ELR (cell line): ENCODE measurements at places on chromosomes 5 and 9.
A peak's percentile ranks its signal among the peaks of the same experiment; 100 is the strongest.

GRCh38 chr5:167754501-167755021, 536.9 kb upstream of the WWC1 start:
- no peak for DNase-seq

DNA sequence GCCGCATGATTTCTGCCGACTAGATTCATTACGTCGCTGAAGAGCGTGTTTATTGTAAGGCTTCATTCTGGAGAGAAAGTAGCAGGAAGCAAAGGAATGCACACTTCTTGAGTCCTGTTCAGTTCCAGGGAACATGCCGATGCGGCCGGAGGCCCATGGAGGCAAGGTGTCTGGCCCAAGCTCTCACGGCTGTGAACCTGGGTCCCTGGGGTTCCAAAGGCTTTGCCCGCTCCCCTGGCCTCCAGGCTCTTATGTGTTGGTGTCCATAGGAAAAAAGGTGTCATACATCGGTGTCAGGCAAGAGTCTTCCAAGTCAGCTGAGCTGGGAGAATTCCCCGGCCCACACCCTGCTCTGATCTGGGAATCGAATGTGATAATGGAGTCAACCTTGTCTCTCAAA, 64.7 kb downstream of the WWC1 start:
- no peak for DNase-seq

DNA sequence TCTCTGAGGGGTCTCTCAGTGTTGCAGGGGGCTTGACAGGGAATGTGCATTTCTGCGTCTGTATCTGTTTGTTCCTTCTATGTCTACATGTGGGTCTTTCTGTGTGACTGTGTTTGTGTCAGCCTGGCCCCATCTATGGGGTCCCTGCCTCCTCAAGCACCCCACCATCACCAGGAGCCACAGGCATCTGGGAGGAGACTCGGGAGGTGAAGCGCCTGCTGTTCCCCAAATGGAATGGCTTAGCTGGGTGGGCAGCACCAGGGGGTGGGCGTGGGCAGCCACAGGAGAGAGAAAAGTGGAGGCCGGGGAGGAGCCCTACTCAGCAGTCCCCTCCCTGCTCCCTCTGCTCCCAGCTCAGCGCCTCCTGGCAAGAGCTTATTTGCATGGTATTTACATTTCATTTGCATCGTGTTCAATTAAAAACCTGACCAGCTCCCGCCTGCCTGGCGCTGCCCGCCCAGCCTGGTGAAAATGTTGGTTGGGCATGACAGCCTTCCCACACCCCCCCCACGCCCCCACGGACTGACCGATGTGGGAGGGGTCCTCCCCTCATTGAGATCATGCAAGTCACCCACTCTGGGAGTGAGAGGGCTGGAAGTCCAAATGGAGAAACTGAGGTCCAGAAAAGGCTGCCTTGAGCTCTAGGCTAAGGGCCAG, 50.5 kb downstream of the CXXC5 start:
- no peak for DNase-seq

GRCh38 chr5:43007246-43007910, 32.7 kb downstream of the ANXA2R start:
- peak; percentile 83 for DNase-seq

DNA sequence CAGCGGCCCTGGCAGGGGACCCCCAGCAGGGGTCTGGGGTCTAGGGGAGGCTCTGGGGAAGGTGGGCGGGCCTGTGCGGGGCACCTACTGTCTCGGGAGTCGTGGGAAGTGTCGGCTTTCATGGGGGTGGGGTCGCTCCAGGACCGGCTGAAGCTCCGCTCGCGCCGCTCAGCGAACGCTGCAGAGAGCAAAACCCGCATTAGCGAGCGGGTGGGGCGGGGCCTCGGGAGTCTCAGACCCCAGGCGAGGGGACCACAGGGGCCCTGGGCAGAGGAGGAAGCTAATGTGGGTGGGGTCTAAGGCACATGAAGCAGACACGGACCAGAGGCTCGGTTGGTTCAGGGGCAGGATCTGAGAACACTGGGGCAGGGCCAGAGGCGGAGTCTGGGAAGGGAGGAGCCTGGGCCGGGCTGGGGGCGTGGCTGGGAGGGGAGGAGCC, 5.5 kb downstream of the NSMF start:
- DNase-seq, result peak; percentile 67

- peak; percentile 35 for DNase-seq
Measured at GRCh38 chr5:27701931-27702903, 663.8 kb upstream of the CDH9 start.

DNA sequence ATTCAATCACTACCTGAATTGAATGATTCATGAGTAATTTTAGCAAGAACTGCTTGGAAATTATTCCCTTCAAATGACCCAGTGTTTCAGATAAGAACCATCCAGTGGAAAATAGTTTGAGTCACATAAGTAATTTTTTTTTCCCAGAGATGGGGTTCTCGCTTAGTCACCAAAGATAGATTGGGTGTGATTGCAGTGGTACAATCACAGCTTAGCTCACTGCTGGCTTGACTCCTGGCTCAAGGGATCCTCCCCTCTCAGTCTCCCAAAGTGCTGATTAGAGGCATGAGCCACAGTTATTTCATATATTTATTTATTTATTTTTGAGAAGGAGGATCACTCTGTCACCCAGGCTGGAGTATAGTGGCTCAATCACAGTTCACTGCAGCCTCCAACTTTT, 574.5 kb upstream of the ARRDC3 start:
- peak; percentile 14 for DNase-seq

DNA sequence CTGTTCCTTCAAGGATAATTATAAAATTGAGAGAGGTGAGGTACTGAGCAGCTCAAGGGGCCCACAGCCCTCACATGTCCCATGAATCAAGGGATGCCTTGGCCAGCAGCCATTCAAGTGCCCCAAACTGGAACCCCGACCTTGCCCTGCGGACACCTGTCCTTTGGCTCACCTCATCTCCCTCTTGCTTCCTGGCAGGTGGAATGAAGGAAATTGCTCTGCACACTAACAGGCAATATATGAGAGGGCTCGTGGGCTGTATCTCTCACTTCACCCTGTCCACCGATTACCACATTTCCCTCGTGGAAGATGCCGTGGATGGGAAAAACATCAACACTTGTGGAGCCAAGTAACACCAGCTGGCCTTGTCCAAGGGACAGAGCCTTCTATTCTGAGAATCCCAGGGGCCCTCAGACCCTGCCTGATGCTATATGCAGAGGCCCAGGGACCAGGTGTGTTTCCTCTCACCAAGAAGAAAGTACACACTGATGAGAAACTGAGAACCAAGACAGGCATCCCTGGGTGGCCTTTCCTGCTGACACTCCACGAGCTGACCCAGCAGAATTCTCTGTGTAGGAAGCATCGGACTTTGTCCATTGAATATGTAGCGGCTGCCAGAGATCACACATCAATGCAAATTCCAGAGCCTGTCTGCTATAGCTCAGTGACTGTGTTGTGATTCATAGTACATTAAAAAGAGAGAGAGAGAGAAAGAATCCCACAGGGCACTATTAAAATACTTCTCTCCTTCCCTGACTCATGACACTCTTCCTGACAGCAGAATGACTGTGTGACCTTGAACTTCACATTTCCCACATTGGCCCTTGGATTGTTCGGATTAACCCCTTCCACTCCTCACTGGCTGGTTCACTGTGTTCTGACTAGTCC, 92.6 kb downstream of the LIFR start:
- DNase-seq, result peak; percentile 97

DNA sequence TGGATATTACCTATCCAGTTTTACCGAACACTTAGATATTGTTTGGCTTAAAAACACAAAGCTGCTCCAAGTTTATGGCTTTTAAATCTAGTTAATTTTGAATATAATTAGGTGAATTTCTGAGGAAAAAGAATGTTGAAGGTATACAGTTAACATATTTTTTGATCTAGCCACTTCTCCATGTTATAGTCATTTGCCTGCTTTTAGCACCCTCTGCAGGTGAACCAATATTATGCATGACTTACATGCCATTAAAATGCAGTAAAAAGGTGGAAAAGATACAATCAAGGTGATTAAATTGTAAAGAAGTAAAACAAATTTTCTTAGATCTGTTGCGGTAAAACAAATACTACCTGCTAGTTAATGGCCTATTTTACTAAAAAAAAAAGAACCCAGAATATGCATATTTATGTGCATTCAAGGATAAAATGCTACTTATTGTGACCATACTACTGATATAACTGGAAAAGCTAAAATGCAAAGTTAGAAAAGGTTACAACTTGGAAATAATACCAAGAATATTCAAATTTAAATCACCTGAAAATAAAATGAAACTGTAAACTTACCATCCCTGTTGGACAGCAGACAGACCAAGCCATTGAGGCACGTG, 132.1 kb downstream of the AP3B1 start:
- peak; percentile 53 for DNase-seq

DNA sequence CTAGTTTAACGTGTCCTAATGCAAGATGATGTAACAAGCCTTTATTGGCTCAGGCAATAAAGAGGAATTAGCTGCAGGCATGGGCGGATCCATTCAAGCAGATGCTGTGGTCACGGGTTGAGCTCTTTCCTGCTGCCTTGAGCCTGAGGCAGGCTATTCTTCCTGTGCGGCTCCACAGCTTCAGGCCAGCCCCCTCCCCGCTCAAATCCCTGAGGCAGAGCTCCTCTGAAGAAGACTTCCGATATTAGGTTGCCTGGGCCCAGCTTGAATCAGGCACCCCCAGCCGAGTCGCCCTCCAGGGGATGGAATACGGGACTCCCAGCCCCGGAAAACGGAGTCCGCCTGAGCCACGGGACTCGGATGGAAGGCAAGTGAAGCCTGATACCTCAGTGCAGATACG, 95.0 kb upstream of the RUFY1 start:
- no peak for DNase-seq

DNA sequence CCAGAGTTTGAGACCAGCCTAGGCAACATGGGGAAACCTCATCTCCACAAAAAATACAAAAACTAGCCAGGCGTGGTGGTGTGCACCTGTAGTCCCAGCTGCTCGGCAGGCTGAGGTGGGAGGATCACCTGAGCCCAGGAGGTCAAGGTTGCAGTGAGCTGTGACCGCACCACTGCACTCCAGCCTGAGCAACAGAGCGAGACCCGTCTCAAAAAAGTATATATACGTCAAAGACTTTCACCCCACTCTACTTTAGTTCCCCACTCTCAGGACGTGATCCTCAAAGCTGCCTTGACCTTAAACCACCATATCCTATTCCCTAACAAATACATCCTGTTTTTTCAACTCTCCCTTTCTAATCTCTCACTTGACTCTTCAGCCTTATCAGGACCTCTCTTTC, 41.0 kb downstream of the PCDHGC5 start:
- DNase-seq, result no peak

DNA sequence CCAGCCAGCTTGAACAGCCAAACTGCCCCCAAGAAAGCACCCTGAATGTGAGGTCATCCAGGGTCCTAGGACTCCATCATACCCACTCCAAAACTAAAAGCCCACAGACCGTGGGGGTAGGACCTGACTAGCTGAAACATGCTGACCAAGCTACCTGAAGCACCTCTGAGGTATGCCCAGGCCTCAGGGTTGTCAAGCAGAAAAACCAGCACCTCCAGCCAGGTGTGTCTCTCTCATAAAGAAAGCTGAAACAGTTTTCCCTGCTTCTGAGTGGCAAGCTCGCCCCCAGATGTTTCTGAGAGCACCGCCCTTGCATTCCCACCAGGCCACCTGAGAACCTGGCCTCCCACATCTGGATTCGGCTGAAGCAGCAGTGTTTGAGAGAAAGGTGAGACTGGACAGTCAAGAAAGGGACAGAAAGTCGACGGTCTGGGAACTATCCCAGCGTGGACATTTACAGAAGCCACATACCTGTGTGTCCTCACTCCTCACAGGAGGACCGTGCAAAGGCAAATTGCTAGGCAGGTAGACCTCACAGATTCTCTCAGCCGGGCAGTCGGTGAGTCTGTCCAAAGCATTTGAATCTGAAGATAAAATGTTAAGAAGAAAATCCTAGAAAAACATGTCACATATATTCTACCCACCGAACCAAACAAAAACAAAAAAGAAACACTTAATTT, 155.6 kb upstream of the RASEF start:
- DNase-seq, result no peak

GRCh38 chr9:41229408-41230401, 40.6 kb upstream of the ZNG1F start:
- peak; percentile 3 for DNase-seq

- DNase-seq, result no peak
Measured at GRCh38 chr9:81683238-81683637, 6.1 kb downstream of the TLE1 start.

GRCh38 chr5:16066810-16067209, 112.8 kb downstream of the MARCHF11 start:
- DNase-seq, result no peak

DNA sequence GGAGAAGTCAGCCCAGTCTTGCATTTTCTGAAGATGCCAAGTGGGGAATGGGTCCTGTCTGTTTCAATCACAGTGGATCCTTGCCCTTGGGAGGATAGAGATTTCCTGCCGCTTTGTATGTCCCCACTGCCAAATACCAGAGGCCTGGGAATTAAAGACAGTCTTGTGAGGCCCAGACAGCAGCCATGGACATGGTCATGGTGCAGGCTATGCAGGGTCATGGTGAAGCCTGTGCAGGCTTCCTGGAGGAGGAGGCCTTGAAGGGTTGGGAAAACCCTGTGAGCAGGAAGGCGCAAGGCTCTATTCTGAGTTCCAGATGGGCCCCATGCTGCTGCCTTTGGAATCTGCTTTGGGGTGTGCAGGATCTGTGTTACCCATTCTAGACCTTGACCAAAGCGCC, 57.3 kb upstream of the PITX1 start:
- DNase-seq, result no peak

- DNase-seq, result no peak
Measured at GRCh38 chr5:151258816-151259215, 5.8 kb downstream of the GM2A start.

DNA sequence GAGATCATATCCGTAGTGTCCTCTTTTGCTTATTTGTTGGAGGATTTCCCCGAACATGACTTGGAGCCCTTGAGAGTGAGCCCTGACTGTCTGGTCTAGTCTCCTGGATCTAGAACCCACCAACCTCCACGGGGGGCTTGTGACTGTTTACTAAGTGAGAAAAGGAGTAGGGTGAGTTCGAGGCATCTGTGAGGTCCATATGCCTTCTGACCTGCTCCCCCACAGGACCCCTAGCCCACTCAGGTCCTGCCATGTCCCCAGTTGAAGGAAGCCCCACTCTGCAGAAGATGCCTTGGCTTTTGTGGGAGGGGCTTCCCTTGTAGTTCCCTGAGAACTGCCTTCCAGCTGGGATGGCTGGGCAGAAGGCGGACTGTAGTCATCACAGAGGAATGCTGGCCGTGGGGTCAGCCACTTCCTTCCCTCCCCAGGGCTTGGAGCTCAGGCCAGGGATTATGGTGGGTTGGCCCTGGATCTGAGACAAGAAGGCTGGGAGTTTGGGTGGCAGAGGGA, 7.0 kb upstream of the IRF1 start:
- DNase-seq, result peak; percentile 97
